ENCODE measurements at places on chromosomes 4 and X.

GRCh38 chrX:37745354-37745753, 34.5 kb upstream of the CYBB start:
- peak; percentile 26 for DNase-seq

GRCh38 chr4:8029689-8030088, 90.0 kb upstream of the AFAP1 start:
- no peak for DNase-seq

GRCh38 chr4:4491396-4491893, 50.4 kb downstream of the STX18 start:
- DNase-seq, result no peak

- no peak for DNase-seq
Observed at GRCh38 chrX:12951595-12951975, 23.3 kb upstream of the TMSB4X start.

GRCh38 chr4:33045334-33045733, 2325.2 kb downstream of the PCDH7 start:
- DNase-seq, result no peak

GRCh38 chrX:42047886-42048285, 124.5 kb upstream of the CASK start:
- no peak for DNase-seq

DNA sequence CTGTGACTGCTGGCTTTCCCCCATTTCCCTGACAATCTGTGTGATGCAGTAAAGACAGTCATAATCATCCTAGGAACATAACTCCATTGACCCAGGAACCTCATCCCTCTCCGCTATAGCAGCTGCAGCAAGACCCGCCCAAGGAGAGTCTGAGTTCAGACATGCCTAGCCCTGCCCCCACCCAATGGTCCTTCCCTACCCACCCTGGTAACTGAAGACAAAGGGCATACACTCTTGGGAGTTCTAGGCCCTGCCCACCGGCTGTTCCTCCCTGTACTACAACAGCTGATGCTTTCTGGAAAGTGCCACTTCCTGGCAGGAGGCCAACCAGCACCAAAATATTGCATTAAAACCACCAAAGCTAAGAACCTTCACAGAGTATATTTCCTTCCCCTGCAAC, 1035.6 kb downstream of the C4orf33 start:
- DNase-seq, result no peak

GRCh38 chr4:59983852-59984251, 1216.3 kb upstream of the ADGRL3 start:
- no peak for DNase-seq

- no peak for DNase-seq
Observed at GRCh38 chr4:154953691-154954090, 172.6 kb downstream of the RBM46 start.

DNA sequence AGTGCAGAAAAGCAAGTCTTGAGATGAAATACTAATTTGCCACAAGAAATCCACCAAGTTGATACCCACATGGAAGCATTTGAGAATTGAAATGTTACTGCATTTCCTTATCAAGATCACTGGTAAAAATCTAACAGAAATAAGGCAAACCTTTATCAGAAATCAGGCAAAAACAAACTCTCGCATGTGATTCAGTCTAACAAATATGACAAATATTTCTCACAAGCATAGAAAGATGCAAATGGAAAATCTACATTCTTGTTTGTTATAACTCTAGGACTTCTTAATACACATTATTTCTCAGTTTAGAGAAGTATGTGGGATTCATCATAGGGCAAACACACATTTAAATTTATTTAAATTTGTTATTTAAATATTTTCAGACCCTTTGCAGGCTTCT, 52.9 kb downstream of the TXK start:
- DNase-seq, result no peak

DNA sequence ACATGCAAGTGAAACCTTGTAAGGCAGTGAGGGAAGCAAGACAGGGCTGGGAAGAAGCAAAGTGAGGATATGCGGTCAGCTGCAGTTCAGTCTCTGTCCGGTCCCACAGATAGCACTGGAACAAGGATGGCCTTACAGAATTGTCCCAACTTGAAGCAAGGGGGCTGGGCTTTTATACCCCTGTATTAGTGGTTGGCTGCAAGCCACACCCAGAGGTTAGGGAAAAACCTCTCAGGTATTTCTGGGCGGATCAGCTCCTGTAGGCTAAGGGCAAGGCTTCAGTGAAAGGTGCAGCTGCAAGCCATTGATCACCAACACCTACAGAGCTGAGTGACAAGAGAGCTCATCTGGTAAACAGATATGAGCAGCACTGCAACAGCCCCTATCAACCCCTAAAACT, 89.0 kb downstream of the KDR start:
- no peak for DNase-seq

DNA sequence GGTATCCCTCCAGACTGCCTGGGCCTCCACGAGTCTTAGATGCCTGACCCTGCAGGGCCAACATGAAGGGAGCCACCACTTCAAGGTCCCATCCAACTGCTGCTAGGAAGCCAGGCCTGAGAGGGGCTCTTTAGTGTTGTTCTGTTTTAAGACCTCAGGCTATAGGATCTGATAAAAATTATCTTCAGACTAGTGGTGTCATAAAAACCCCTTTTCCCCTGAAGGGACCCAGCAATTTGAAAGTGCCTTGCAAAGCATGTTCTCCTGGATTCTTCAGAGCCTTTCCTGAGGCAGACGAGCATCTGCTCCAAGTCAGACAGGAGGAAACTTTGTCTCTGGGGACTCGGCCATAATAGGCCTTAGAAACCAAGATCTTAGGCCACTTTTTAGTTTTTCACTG, 26.9 kb downstream of the TSPAN5 start:
- DNase-seq, result no peak
